ENCODE measurements at places on chromosomes 1 and 21. TPM values are rescaled to one million over a fixed set of nuclear protein-coding genes. Genes with fewer than 3 reads are reported as not detected.

Gene TXLNA
- polyA plus RNA-seq = 50.7 TPM

Gene ADAM30
- polyA plus RNA-seq = not detected

Gene MYBPH
- 0.18 TPM for polyA plus RNA-seq

Gene HFM1
- polyA plus RNA-seq = 11.0 TPM

Gene EFNA3
- polyA plus RNA-seq = 6.1 TPM

Gene LCE3D
- polyA plus RNA-seq = not detected

Gene TLR5
- 5.9 TPM for polyA plus RNA-seq

Gene RUNX1
- polyA plus RNA-seq = 3.0 TPM

Gene DISP1
- 17.2 TPM for polyA plus RNA-seq

DNA sequence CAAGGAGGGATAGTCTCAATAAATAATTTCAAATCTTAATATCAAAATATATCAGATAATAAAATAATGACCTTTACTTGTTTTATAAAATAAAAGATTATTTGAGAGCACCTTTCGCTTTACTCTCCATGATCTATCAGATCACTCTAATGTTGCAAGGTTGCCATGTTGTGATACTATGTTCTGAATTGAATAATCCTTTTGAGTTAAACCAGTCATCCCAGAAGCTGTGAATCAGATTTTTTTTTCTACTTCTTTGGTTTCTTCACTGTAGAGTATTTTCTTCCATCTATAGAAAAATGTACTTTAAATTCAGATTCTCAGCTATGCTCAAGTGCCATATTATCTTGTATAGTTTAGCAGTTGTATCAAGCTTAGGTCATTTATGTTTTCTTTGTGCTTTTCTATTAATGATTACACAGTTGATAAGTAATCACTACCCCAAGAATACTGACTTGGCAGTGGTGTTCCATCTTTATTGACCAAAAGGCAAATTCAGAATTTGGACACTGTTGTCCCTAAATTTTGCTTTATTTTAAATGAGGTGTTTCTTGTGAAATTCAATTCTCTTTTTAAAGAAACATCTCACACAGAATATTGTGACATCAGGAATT lies 32.9 kb downstream of the BRDT start:
- DNase-seq = no peak

DNA sequence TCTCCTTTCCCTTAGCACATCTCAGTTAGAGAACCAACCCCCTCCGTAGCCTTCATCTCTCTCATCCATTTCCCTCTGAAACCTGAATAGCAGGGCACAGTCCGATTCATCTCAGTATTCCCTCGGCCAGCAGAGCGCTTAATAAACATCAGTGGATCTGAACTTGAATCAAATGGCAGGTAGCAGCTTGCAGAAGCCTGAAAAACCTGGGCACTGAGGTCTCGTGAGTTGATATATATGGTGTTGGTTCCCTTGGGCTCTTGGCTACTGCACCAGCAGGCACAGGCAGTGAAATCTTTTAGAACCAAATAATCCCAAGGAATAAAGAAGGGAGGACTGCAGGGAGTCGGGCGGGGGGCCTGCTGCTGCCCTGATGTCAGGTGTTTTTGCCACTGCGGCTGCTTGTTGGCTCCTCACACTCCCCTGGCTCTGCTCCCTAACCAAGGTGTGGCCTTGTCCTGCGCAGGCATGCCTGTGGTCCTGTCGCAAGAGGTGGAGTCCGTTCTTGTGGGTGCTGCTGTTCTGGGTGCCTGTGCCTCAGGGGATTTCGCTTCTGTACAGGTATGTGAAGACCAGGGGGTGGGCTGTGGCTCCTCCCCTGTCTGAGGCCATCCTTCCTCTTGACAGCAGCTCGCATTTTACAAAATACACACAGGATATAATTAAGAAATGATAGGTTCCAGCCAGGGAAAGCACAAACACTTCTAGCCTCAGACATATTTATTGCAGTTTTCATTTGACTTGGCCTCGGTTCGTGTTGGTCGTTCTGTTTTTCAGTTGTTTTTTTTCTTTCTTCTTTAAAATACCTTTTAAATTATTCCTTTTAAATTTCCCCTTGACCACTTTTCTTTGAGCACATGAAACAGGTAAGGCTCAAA lies 140.9 kb upstream of the HOOK1 start:
- no peak for DNase-seq

- DNase-seq = no peak
These were observed 208.5 kb upstream of the SNX7 start for GRCh38 chr1:98453066-98453465.

- DNase-seq = no peak
These were observed 214.9 kb downstream of the TOMM20 start for GRCh38 chr1:234913771-234914170.

DNA sequence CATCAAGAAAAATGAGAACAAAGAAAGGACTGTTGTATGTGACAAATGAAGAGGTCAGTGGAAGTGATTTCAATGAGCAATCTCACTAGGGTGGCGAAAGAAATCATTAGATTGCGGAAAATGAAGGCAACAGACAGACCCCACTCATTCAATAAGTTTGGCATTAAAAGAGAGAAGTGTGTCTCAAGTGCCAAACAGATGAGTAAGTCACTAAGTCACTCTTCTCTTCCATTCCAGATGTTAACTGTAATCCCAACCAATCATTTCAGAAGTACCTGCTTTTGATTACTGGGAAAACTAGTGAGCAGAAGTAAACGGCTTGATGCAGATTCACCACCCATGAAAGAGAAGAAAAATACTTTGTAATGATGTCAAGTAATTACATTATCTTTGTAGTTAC lies 144.3 kb upstream of the PRMT6 start:
- DNase-seq = no peak

DNA sequence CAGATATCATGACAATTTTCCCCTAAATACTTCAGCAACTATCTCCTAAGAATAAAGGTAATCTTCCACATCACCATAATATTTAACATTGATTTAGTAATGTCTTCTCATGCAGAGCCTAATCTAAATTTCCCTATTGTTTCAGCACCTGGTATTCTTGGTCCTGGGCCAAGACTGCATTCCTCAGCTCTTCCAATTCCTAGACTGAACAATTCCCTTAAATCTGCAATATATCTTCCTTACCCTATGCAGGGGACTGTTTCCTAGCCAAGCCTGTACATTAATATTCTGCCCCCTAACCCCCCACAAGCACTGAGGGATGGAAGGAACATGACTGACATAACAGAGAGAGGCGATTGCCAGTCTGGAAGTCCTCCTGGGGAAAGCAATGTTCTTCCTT lies 28.7 kb upstream of the DISP1 start:
- DNase-seq = peak; percentile 20

DNA sequence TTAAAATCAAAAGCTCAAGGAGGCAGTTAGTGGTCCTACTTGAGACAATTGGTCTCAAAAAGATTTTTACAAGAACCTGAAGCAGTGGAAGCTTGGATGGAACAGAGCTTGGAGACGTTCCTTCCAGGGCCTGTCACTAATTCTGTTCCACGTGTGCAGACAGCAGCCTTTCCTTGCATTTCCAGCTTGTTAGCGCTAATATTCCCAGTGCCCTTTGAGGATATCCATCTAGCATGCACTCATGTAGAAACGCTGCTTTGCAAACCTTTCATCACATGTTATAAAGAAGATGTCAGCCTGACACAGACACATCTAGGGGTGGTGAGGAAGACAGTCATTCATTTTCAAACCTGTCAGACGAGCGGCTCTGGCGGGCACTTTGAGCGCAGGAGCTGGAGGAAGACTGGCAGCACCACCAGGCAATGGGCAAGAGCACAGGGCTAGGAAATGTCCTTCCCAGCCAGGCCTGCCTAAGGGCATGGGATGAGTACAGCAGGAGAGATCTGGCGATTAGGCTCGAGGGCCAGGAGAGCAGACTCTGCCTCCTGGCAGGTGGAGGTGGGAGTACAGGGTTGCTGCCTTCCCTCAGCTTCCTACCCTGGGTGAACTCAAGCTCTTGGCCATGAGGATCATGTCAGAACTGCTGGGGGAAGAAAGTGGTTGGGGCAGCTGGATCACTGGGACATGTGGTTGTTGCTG lies 55.5 kb downstream of the CASQ2 start:
- no peak for DNase-seq

GRCh38 chr21:33240404-33240803 lies 10.7 kb downstream of the IFNAR2 start:
- DNase-seq = no peak

DNA sequence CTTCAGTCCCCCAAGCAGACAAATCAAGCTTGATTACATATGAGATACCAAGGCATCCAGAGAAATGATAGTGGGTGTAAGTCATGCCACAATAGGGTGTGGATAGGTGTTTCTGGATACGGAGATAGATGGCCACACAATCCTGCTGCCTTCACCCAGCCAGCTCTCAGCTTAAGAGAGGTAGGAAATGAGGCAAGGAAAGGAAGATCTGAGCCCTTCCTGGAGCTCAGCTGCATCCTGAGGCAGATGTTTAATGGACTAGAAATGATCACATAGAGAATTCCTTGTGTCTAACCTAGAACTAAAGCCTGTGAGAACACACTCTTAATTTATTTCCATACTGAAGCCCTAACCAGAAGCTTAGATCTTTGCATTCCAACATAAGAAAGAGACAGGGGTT lies 210.3 kb downstream of the ST6GALNAC3 start:
- DNase-seq = no peak

DNA sequence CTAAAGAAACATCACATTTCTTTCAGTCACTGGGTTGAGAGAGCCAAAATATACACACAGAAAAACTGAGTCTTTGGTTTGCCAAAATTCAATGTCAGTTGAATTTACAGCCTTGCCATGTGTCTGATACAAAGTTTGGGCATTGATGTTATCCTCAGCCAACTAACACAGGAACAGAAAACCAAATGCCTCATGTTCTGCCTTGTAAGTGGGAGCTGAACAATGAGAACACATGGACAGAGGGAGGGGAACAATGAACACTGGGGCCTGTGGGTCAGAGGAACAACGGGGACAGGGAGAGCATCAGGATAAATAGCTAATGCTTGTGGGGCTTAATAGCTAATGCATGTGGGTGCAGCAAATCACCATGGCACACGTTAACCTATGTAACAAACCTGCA lies 39.6 kb upstream of the C21orf91 start:
- DNase-seq = no peak

- no peak for DNase-seq
These were observed 60.8 kb downstream of the TSEN15 start for GRCh38 chr1:184112176-184112948.

- no peak for DNase-seq
These were observed 3.3 kb downstream of the OVGP1 start for GRCh38 chr1:111424281-111424680.

- no peak for DNase-seq
These were observed 189.5 kb downstream of the ZSCAN20 start for GRCh38 chr1:33661811-33662454.

- DNase-seq = no peak
These were observed 6.7 kb upstream of the GPR25 start for GRCh38 chr1:200866116-200866515.

DNA sequence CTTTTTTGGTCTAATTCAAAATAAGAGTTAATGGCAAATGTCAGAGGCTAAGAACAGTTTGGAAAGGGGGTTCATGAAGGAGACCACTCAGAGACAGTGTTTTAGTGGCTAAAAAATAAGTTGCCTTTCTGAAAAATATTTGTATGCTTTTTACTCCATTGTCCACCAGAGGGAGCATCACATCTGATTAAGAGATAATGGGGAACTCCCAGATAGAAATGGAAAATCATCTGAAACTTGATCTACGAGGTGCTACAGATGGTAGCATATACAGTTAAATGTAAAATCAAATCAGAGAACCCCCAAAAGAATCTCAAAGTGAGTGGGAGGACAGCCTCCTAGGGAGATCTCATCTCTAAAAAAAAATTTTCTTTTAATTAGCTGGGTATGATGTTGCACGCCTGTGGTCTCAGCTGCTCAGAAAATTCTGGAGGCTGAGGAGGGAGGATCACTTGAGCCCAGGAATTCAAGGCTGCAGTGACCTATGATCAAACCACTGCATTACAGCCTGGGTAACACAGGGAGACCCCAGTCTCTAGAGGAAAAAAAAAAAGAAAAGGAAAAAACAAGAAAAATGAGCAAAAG lies 9.7 kb downstream of the SMYD3 start:
- peak; percentile 67 for DNase-seq
